Iris pigment epithelial cell (primary cell): ENCODE measurements at places on chromosomes 11 and 22.

- no peak for DNase-seq
Observed at GRCh38 chr11:9266132-9266736, 1.1 kb upstream of the DENND5A start.

- DNase-seq: no peak
Observed at GRCh38 chr22:20809538-20810185, 35.7 kb downstream of the SERPIND1 start.

- no peak for DNase-seq
Observed at GRCh38 chr11:92738276-92738675, 231.2 kb upstream of the MTNR1B start.

GRCh38 chr22:31103111-31103510 lies 4.3 kb downstream of the SELENOM start:
- DNase-seq: no peak

DNA sequence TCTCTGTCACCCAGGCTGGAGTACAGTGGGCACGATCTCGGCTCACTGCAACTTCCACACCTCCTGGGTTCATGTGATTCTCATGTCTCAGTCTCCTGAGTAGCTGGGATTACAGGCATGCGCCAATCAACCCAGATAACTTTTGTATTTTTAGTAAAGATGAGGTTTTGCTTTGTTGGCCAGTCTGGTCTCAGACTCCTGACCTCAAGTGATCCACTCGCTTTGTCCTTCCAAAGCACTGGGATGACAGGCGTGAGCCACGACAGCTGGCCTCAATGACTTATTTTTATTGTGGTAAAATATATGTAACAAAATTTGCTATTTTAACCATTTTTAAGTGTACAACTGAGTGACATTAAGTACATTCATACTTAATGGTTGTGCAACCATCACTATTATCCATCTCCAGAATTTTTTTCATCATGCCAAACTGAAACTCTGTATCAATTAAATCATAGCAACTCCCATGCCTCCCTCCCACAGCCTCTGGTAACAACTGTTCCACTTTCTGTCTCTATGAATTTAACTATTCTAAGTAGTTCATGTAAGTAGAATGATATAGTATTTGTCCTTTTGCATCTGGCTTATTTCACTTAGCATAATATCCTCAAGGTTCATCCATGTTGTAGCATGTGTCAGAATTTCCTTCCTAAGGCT lies 50.7 kb upstream of the CWF19L2 start:
- no peak for DNase-seq

DNA sequence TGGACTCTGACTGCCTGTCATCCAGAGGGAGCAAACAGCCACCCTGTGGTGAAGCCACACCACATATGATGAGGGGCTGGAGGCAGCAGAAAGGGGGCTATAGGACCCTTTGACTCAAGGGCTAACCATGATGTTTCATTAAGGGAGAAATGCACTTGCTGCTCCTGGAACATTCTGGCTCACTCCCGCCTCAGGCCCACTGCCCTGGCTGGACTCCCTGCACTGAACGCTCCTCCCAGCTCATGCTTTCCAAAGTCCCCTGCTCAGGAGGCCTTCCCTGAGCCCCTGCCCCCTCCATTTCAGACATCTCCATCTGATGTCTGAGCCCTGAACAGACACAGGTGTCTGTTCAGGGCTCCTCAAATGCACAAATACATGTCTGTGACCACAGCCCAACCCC lies 69.1 kb downstream of the CDKN1C start:
- DNase-seq: no peak

DNA sequence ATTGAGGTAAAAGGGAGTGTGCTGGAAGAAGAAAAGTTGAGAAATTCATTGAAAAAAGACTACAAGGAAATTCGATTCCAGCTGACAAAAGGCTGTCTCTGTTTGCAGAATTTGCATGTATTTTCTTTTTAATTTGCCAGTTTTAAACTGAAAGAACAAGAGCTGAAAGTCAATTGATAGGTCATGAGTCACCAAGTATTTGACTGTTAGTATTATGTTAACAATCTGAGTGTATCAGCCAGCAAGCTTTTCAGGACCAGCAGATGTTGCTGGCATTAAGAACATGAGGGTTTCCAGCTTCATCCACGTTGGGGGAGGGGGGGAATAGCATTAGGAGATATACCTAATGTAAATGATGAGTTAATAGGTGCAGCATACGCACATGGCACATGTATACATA lies 726.7 kb downstream of the METTL15 start:
- DNase-seq: peak; percentile 93

- DNase-seq: peak; percentile 70
Observed at GRCh38 chr11:6968816-6969215, 42.6 kb downstream of the ZNF215 start.

- DNase-seq: no peak
Observed at GRCh38 chr22:41672780-41673509, 15.7 kb downstream of the SNU13 start.

DNA sequence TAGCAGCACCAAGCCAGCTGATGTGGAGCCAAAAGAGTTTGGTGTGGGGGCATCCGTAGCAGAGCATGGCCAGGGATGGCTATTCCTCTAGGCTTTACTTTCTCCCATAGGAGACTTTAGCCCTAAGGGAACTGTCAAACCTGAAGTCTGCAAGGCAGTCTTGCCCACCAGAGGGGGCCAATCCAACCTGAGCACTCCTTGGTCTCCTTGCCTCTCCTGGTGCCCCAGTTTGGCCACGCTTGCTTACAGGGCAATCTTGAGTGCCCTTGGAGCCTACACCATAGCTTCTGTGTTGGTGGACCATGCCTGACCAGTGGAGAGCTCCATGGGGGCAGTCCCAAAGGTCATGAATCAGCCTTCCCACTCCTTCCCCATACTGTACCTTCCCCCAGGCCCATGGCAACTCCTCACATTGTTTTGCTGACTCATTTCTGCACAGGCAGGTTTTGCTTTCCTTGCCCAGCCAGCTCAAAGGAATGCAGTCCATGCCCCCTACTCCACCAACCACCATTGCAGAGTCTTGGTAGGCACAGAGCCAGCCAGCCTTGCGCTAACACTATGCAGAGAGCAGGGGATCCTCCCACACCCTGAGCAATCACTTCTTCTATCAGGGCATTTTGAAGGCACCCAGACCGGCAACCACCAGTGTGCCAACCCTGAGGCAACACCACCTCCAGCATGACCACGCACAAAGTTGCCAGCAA lies 1421.2 kb upstream of the RAG2 start:
- DNase-seq: no peak

DNA sequence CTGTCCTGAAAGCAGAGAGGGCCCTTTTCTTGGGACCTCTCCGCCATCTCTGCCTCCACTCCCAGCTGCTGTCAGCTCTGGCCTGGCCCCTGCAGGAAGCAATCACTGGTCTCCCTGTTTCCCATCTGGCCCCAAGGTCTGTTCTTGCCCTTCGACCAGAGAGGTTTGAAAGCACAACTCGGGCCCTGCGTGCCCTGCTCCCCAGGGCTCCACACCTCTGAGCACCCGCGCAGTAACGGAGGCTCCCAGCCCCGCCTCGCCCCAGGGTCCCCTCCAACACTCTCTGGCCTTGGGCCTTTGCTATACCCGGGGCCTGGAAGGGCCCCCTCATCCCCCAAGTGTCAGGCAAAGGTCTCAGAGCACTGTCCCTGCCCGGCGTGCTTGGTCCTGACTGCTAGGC lies 7.8 kb upstream of the CD81 start:
- no peak for DNase-seq

- peak; percentile 20 for DNase-seq
Observed at GRCh38 chr22:39135092-39135896, 17.2 kb downstream of the CBX7 start.

DNA sequence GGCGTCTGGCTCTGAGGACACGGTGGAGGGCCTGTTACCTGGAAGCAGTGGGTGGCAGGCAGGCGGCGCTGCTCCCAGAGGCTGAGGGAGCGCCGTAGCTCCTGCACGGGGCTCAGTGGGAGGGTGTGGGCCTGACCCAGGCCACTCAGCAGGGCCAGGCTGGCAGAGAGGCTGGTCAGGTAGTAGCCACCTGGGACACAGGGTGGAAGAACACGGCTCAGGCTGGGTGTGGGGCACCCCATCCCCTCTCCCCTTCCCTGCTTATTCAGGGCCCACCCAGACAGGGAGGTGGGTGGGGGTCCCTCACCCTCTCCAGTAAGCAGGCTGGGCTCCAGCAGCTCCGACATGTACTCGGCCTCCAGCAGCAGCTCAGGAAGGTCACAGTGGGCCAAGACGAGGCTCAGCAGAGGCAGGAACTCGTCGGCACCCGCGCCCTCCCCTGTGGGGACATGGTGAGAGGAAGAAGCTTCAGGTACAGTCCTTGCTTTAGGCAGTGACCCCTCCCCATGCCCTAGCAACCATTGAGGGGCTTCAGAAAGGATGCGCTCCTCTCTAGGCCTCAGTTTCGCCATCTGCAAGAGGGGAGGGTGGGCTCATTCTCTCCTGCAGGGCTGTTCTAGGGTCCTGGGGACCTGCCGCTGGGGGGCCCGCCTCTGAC lies 2.9 kb downstream of the RIN1 start:
- no peak for DNase-seq
